ENCODE measurements at places on chromosomes 2 and 18.

GRCh38 chr2:54402350-54402749, 53.8 kb upstream of the SPTBN1 start:
- H3K27ac ChIP-seq = no peak overlapping the region
- H3K4me1 ChIP-seq = no peaks in the 10 kb centered on the region
- H3K27me3 ChIP-seq = no peaks in the 10 kb centered on the region
- no peak for DNase-seq

- peaks cover 16% of the 10 kb centered on the region for H3K36me3 ChIP-seq
- no peaks in the 10 kb centered on the region for H3K27me3 ChIP-seq
- no peak for DNase-seq
- H3K27ac ChIP-seq = no peak overlapping the region
- peaks cover 20% of the 10 kb centered on the region for H3K4me1 ChIP-seq
These were observed 21.1 kb downstream of the CASP10 start for GRCh38 chr2:201203916-201204654.

DNA sequence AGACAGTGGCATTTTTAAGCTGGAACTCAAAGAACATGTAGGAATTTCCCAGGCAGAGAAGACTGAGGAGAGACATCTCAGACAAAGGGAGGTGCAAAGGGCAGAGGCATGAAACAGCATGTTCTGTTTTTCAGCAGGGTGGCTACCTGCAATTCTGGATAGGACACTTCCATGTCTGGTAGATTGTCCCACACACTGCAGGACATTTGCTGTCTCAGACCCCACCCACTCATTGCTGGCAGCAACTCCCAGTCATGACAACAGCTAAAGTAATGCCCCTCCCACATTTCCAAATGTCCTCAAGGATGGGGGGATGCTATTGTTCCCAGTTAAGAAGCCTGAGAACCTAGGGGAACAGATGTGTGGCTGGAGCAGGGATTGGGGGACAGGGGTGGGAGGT, 40.8 kb downstream of the ANKRD44 start:
- no peak overlapping the region for H3K27ac ChIP-seq
- H3K27me3 ChIP-seq = no peaks in the 10 kb centered on the region
- DNase-seq = no peak
- peaks cover 97% of the 10 kb centered on the region for H3K4me1 ChIP-seq
- H3K4me3 ChIP-seq = no peak overlapping the region
- H3K36me3 ChIP-seq = no peaks in the 10 kb centered on the region

DNA sequence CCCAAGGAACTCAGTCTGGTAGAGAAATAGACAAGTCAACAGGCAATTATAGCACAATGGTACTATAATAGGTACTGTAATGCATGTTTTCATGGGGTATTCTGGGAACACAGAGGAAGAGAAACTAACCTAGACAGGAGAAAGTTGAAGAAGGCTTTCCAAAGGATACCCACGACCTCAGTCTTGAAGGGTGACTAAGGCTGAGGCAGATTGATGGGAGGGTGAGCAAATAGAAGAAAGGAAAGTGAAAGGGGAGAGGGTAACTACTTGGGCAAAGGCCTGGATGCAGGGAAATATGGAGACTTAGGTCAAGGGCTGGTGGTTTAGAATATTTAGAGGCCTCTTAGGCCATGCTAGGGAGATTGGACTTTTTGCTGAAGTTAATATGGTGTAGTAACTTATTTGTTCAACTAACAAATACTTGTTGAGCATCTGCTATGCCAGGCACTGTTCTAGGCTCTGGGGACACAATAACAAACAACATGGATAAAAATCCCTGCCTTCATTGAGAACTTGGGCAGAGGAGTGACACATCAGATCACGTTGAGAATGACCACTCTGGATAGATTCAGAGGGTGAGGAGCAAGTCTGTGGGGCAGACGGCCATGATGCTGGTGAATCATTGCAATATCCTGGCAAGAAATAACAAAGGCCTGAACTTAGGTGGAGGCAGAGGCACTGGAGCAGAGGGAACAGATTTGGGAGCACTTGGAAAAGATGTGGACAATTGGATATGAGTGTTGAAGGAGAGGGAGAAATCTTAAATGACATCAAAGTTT, 56.4 kb downstream of the PLB1 start:
- no peaks in the 10 kb centered on the region for H3K27me3 ChIP-seq
- peaks cover 10% of the 10 kb centered on the region for H3K4me1 ChIP-seq
- no peak overlapping the region for H3K27ac ChIP-seq
- DNase-seq = no peak

DNA sequence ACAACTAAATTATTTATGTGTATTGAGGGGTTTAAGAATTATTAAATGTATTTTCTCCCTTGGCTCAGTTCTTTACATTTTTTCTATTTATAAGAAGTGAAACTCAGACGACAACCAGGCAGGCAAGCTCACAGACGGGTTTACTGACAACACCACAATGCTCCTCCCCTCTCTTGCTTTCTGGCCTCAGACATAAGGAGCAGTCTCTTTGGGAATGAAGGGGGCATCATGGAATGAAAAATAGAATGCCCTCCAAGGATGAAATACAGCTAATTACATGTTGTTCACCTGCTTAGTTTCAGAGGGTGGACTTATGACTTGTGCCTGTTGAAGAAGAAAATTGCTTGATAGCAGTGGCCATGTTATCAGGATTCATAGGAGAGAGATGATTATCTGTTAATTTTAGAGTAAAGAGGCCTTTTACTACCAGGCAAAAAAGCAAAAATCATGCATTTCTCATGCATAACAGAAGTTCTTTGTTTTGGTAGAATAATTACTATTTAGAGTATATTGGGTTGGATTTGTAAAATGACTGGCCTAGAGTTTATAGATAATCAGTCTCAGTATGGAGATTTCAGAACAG, 172.1 kb upstream of the LRRTM1 start:
- DNase-seq = no peak
- no peaks in the 10 kb centered on the region for H3K4me1 ChIP-seq
- no peaks in the 10 kb centered on the region for H3K36me3 ChIP-seq
- no peaks in the 10 kb centered on the region for H3K27me3 ChIP-seq
